ENCODE measurements at places on chromosomes 13 and 19. TPM values are rescaled to one million over a fixed set of nuclear protein-coding genes. Genes with fewer than 3 reads are reported as not detected.

DNA sequence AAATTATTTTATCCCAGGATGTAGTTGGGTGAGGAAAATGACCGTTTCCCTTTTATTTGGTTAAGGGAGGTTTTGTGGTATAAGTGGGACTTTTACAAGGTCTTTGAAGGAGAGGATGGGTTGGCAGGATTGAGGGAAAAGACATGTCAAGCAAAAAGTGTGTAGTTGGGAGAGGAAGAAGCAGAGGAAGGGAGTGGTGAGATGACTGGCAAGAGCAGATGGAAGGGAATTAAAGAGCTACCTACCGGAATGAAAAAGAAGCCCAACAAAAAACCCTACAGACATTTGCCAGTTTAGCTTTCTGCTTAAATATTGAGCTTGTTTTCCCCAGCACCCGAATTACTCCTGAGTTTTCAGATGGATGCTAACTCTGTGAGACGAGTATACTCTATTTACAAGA is 19.6 kb downstream of the FRY start:
- DNase-seq: no peak

Gene POMP
- 116 TPM for total RNA-seq

DNA sequence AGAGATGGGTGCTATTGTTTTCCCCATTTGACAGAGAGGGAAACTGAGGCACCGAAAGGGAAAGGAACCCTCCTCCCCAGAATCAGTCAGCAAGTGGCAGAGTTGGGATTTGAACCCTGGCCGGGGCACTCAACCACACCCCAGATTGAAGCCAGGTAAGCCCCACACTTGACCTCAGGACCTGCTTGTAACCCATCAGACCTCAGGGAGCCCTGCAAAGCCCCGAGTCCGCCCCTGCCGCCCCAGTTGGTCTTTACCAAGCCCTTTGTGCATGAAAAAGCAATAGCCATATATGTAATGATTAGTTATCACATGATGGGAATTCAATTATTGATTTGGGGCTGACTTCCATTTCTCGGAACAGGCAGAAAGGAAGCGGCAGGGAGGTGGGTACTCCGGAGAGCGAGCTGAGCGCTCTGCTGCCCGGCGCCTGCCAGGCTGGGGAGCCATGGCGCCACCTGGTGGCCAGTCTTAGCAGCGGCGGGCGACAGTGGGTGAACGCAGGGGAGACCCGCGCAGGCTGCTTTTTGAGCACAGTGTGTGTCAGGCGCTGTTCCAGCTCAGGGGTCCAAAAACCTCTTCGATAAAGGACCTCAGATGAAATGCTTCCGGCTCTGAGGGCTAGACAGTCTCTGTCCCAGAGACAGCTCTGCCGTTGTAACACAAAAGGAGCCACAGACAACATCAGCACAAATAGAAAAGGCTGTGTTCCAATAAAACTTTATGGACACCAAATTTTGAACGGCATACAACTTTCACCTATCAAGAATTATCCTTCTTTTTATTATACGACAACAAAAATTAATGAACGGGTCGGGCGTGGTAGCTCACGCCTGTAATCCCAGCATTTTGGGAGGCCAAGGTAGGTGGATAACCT is 82.9 kb upstream of the CACNA1A start:
- peak; percentile 86 for DNase-seq

DNA sequence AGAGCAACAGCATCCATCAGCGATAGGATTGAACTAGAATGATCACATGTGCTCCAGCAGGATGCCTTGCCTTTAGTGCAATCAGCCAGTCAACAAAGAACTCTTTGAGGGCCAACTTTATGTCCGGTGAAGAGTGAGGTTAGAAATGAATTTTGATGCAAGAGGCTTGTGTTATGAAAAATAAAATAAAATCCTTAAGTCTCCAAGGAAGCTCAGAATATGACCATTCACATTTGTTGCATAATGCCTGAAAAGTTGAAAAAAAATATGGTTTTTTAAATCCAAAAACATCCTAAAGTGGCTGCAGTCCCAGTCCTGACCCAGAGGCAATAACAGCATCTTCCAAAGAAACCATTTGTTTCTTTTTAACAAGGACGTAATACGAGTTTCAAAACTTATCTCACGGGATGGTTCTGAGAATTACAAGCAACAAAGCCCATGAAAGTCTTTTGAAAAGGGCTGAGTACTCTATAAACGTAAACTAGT is 61.3 kb downstream of the DCLK1 start:
- no peak for DNase-seq

Data from activated CD8-positive, alpha-beta T cell treated with anti-CD3 and anti-CD28 coated beads for 36 hours (primary cell).